ENCODE measurements at places on chromosomes 1 and 21.

GRCh38 chr21:14961502-14961901 is 103.3 kb downstream of the NRIP1 start:
- no peak for DNase-seq

DNA sequence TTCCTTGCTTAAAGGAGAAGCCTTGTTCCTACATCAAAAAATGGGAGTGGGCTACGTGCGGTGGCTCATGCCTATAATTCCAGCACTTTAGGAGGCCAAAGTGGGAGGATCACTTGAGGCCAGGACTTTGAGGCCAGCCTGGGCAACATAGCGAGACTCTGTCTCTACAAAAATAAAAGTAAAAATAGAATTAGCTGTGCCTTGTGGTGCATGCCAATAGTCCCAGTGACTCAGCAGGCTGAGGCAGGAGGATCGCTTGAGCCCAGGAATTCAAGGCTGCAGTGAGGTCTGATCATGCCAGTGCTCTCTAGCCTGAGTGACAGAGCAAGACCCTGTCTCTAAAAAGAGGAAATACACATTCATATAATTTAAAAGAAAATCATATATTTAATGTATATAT is 127.1 kb downstream of the C1orf21 start:
- DNase-seq: no peak

DNA sequence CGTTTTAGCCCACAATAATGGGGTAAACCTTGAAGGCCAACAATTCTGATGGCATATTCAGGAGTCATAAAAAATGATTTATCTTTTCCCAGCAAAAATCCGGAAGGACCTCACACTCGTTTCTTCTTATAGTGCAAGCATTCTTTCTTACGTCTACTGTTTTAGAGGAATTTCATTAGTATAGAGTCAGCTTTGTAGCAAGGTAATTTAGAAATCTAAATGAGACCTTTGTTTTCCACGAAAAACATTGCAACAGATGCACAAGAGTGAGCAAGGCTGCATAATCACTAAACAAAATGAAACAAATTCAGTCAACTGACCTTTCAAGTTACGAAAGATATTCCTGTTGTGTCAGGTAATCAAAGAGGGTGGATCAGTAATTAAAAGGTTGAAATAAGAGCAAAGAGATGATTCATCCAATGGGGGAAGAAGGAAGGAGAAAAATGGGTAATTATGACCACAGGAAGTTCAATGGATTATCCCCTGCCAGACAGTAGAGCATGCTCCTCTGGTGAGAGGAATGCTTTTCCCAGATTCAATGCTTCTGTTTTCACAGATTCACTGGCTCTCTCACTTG is 560 bp upstream of the CSDE1 start:
- DNase-seq: no peak

DNA sequence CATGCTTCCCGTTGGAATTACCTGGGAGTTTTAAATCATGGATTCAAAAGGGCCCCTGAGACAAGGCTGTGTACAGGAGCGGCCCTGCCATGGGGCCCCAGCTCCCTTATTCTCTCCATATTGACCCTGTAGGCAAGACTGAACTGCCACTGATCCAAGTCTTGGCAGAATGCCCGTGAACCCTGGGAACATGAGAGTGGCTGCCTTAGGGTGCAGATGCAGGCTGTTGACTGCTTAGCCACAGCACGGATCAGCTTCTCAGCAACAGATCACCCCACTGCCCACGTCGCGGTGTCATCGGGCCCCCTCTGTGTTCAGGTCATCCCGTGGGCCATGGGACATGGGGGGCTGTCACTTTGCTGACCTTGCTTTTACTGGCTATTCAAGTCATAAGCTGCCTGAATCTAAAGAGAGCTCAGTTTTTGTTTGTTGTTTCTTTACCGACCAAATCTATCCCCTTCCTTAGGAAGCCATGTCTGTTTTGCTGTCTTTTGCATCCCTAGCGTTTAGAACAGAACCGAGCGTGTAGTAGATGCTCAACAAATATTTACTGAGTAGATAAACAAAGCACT is 83.4 kb downstream of the MATN1 start:
- no peak for DNase-seq

DNA sequence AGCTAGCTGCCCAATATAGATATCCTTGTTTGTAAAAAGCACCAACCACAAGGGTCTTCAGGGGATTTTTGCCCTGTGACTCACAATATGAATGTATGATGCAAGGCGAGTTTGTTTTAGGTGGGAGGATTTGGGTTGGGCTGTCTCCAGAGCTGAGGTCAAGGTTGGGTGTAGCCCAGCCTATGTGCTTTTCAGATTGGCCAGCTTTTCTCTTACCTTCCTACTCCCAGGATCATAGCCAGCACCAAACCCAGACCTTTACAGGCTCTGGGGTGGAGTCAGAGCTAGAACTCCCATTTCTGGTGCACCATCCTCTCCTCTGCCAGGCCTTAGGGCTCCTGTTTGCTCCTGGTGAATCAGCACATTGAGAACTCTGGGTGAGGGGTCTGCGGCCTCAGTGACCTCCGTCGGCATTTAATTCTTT is 55.6 kb upstream of the GCLM start:
- no peak for DNase-seq

GRCh38 chr1:173175514-173176145 is 31.5 kb downstream of the TNFSF4 start:
- no peak for DNase-seq

- no peak for DNase-seq
Measured at GRCh38 chr1:179127163-179127895, 45.5 kb downstream of the TOR3A start.

DNA sequence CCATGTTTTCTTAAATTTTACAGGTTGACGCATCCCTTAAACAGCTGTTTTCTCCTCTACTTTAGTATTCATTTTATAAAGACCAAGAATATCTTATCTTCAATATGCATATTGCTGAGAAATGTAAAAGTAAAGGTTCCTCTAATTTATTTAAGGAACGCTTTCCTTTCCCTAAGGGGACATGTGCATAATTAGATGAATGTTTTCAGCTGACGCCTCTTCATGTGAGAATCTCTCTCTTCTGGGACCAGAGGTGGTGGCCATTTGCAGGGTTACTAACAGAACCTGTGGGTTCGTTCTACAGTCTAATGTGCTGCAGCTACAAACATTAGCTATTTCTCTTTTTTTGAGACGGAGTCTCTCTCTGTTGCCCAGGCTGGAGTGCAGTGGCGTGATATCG is 147.7 kb upstream of the L1TD1 start:
- DNase-seq: no peak

GRCh38 chr1:77421504-77422233 is 139.8 kb downstream of the AK5 start:
- no peak for DNase-seq

All from stimulated activated CD4-positive, alpha-beta T cell treated with anti-CD3 and anti-CD28 coated beads, Interleukin-1b, Interleukin-23, amount 100 ng/mL, for 1 hour (primary cell).